ENCODE measurements at places on chromosomes 6 and 20. TPM values are rescaled to one million over a fixed set of nuclear protein-coding genes. Genes with fewer than 3 reads are reported as not detected.

DNA sequence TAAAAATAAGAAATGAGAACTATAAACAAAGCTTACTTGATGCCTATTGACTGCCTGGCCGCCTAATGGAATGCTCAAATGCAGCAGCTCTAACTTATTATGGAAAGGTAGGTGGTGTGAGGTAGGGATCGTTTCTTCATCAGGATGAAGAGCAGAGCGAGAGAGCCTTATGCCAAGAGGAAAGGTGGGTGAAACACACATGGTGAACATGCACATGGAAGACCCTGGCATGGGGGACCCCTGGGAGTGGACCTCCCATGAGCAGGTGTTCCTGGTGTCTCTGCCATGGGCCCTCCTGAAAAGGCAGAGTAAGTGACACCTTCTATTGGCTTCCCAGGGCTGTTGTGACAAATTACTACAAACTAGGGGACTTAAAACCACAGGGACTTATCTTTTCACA, 130.1 kb downstream of the CDH4 start:
- no peak for DNase-seq

DNA sequence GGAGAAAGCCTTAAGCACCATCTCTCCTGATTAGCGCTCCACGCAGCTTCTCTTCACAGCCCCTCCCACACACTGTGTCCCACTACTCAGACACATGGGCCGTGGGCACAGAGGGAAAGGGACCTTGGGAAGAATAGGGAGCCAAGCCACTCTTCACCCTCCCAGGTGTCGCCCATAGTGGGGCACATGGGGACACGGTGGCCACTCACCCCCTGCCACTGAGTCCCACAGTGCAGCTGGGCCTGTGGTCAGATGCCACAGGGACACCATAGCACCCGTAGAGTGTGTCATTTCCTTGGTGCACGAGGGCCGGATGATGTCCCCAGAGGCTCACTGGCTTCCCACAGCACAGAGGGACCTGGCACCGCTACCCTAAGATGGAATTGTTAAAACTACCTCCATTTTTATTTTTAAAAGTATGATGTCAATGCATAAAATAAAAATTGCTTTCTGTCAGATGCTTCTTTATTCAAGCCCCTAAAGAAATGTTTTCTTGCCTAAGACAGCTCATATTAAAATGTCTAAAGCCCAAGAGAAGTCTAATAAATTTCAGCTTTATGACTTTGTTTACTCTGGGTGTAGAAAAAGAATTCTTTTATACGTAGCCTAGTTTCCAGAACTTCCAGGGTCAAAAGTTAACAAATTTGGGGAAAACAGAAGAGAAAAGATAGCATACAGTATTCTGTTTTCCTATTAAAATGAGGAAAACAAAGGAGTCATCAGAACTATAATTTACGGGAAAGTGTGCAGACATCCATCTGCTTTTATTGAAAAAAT, 191.0 kb upstream of the SNX9 start:
- no peak for DNase-seq

- DNase-seq: no peak
Measured at GRCh38 chr6:145819994-145820393, 5.4 kb upstream of the FBXO30 start.

GRCh38 chr6:17390276-17390675, 3.1 kb upstream of the CAP2 start:
- no peak for DNase-seq

The NTSR1 gene
- 19.3 TPM for total RNA-seq

The TRIM15 gene
- total RNA-seq: 0.12 TPM

GRCh38 chr20:12413116-12413515, 495.4 kb downstream of the BTBD3 start:
- no peak for DNase-seq

The EYS gene
- total RNA-seq: not detected

Measured in NCI-H460 (cell line).